ENCODE measurements at places on chromosomes 1 and 21.

- H3K27me3 ChIP-seq: no peaks in the 10 kb centered on the region
- H3K27ac ChIP-seq: no peak overlapping the region
- no peaks in the 10 kb centered on the region for H3K36me3 ChIP-seq
- no peak overlapping the region for H3K4me3 ChIP-seq
- H3K4me1 ChIP-seq: no peaks in the 10 kb centered on the region
- no peak for DNase-seq
Measured at GRCh38 chr1:44270686-44271628, 57.7 kb downstream of the DMAP1 start.

DNA sequence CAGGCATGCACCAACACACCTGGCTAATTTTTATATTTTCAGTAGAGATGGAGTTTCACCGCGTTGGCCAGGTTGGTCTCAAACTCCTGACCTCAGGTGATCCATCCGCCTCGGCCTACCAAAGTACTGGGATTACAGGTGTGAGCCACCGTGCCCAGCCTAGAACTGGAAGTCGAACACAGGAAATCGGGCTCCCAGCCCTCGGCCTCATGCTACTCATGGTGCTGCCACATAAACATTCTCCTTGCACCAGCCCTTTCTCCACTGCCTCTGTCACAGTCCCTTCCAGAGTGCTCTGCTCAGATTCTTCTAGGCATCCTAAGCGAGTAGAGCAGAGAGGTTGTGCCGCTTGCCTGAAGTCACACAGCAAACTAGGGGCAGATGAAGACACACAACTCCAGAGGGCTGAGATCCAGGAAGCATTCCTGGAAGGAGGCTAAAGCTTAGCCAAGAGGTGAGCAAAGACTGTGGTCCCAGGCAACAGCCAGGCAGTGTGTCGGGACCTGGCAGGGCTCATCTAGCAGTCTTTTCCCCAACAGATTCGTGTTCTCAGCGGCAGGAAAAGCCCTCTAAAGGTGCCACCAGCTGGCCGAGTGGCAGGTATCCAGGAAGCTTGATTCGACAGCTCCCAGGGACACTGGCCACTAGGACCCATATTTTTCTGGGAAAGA is 29.6 kb upstream of the NPPB start:
- H3K4me3 ChIP-seq: no peak overlapping the region
- peaks cover 27% of the 10 kb centered on the region for H3K4me1 ChIP-seq
- no peak overlapping the region for H3K27ac ChIP-seq
- H3K27me3 ChIP-seq: no peaks in the 10 kb centered on the region
- no peak for DNase-seq
- no peaks in the 10 kb centered on the region for H3K36me3 ChIP-seq

DNA sequence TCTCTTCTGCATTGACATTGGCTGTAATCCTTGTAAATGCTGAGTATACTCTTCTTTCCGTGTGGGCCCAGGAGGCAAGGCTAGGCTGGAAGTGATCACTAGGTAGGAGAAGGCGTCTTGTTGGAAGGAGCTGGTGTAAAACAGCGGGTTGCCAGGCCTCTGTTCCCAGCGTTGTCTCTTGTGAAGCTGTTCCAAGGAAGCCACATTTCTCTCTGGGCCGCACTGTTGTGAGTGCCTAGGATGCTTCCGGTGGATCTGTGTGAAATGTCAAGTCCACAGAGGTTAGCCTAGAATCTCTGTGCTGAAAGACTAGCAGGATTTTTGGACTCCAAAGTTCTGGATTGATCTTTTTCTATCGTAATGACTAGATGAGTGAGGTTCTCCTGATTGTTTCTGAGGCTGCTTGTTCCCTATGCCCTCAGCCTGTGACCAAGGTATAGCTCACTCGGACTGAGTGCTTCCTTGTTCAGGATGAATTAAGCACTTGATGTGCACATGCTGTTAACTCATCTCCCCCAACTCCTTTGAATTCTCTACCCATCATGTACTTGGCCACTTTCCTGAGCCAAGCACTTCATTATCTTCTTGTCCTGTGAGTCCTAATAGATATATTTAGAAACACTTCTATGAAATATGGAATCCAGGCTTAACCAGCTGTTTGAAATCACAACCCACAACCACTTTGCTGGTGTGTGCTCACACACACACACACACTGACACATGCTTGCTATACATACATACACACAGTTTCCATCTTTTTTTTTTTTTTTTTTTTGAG is 63.3 kb downstream of the PBX1 start:
- H3K4me3 ChIP-seq: no peak overlapping the region
- peaks cover 8% of the 10 kb centered on the region for H3K36me3 ChIP-seq
- peaks cover 53% of the 10 kb centered on the region for H3K4me1 ChIP-seq
- H3K27ac ChIP-seq: peak overlapping the region; percentile 80
- DNase-seq: peak; percentile 43

DNA sequence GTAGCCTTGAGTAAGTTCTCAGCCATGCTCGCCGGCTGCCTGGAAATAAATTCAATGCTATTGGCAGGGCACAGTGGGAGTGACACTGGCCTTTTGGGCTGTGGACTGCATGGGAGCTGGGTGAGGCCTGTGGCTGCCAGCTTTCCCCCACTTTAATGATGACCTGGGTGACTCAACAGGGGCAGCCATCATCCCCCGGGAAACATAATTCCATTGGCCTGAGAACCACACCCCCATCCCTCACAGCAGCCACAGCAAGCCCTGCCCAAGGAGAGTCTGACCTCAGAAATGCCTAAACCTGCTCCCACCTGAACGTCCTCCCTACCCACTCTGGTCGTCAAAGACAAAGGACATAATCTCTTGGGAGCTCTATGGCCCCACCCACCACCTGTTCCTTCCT is 384.0 kb downstream of the LTN1 start:
- H3K36me3 ChIP-seq: no peaks in the 10 kb centered on the region
- no peak overlapping the region for H3K27ac ChIP-seq
- DNase-seq: no peak

DNA sequence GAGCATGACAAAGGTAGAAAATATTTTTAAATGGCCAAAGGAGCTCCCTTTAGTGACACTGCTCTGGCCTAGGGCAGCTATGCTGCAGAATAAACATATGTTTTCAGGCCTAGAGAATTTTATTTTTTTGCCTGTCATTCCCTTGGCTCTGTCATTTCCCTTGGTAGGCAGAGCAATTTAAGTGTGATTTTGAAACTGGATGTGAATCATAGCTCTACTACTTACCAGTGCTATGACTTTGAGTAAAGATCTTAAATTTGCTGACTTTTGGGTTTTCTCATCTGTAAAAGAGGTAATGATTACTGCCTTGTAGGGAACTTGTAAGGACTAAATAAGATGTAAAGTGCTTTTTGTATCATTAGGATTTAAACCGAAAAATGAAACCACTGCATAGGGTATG is 189.0 kb upstream of the ZRANB2 start:
- H3K27ac ChIP-seq: no peak overlapping the region
- H3K27me3 ChIP-seq: no peaks in the 10 kb centered on the region
- H3K36me3 ChIP-seq: no peaks in the 10 kb centered on the region
- no peak overlapping the region for H3K4me3 ChIP-seq
- no peak for DNase-seq

DNA sequence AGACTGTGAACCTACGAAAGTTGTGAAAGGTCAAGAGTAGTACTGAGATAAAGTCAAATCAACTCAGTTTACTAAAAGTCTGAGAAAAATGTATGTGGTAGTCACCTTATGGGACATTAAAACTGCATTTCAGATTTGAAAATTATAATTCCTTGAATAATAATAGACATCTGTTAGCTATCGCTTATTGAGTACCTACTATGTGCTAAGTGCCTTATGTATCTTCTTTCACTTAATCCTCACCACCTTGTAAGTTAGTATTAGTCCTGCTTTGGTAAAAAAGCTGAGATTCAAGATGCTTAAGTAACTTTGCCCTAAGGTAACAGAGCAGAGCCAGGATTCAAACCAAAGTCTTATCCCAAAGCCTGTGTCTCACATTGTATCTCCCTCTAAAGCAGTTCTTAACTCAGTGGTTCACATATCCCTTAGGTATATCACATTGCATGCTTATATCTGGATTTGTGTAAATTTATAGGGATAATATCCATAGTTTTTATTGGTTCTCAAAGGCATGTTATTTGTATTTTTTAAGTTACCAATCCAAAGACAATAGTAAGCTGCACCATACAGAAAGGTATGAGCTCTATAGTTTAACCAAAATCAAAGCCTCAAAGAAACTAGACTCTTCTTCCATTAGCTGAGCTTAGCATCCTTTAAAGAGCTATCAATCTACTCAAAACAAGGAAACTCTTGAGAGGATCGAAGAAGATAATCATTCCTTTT is 865 bp downstream of the PIGC start:
- peaks cover 11% of the 10 kb centered on the region for H3K4me1 ChIP-seq
- no peak for DNase-seq

- H3K4me1 ChIP-seq: peaks cover 33% of the 10 kb centered on the region
- no peaks in the 10 kb centered on the region for H3K27me3 ChIP-seq
- H3K27ac ChIP-seq: no peak overlapping the region
- H3K4me3 ChIP-seq: no peak overlapping the region
- no peak for DNase-seq
Measured at GRCh38 chr1:89640440-89640839, 7.5 kb downstream of the LRRC8C start.

DNA sequence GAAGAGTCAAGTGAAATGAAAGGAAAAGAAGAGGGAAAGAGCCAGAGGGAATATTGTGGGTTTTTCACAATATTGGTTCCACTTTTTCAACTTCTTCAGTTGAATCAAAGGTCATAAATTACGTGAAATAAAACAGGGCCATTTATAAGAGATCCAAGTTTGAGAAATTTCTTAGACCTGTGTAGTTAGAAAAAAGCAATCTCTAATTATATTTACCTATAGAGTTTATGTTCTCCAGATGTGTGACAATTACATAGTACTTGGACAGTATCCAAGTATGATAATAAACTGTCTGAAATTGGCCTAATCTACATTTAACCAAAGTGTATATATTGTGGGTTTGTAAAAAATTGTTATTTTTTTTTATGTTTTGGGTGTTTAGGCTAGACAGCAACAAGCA is 14.4 kb downstream of the DR1 start:
- DNase-seq: no peak
- H3K27ac ChIP-seq: no peak overlapping the region
- no peaks in the 10 kb centered on the region for H3K27me3 ChIP-seq
- no peaks in the 10 kb centered on the region for H3K4me1 ChIP-seq
- H3K4me3 ChIP-seq: no peak overlapping the region

DNA sequence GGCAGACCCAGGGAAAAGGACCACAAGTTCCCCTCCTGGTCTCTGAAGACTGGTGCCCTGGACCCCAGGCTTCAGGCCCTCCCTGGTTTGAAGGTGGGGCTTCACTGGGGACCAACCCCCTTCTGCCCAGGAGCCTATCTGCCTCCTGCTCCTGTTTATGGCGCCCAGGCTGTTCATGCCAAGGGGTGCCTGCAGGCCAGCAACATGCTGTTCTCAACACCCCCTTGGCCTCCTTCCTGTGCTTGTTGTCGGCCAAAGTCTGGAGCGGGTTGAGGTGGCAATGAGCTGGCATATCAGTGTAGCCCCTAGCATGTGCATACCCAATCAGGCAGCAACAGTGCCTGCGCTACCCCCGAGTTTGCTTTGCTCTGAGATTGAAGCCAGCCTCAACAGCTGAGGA is 46.3 kb downstream of the ATP6V1G3 start:
- H3K4me1 ChIP-seq: peaks cover 3% of the 10 kb centered on the region
- no peaks in the 10 kb centered on the region for H3K36me3 ChIP-seq
- no peak for DNase-seq
- H3K27ac ChIP-seq: no peak overlapping the region
- H3K27me3 ChIP-seq: no peaks in the 10 kb centered on the region
- no peak overlapping the region for H3K4me3 ChIP-seq

DNA sequence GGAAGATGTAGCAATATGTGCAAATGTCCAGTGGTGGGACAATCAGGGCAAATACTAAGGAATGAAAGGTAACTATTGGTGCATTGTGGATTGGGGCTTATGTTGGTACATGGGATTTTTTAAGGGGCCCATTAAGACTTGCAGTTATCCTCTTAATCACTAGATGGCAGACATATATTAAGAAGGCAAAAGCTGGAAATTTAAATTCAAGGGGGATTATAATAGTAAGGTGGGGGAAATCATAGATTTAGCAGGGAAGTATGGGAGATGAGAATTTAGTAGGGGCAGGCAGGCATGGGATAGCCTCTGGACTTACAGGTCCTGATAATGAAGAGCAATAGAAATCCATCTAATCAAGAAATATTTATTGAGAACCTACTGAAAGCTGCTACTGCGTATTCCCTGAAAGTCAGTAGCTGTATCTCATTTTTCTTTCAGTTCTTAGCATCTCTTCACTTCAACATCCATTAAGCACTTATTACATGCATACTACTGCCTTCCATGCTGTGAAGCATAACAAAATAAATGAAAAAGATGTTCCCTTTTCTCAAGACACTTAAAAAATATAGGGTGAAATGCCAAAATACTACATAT is 251.8 kb downstream of the CRB1 start:
- H3K27me3 ChIP-seq: no peaks in the 10 kb centered on the region
- no peak overlapping the region for H3K27ac ChIP-seq
- no peaks in the 10 kb centered on the region for H3K4me1 ChIP-seq
- no peak overlapping the region for H3K4me3 ChIP-seq
- no peak for DNase-seq

- DNase-seq: no peak
- H3K4me1 ChIP-seq: peaks cover 16% of the 10 kb centered on the region
- no peaks in the 10 kb centered on the region for H3K27me3 ChIP-seq
- H3K4me3 ChIP-seq: no peak overlapping the region
Measured at GRCh38 chr1:230176326-230176725, 109.3 kb downstream of the GALNT2 start.

- peak overlapping the region; percentile 88 for H3K27ac ChIP-seq
- H3K4me3 ChIP-seq: no peak overlapping the region
- H3K27me3 ChIP-seq: no peaks in the 10 kb centered on the region
- H3K4me1 ChIP-seq: peaks cover 29% of the 10 kb centered on the region
- no peaks in the 10 kb centered on the region for H3K36me3 ChIP-seq
- peak; percentile 39 for DNase-seq
Measured at GRCh38 chr1:115184260-115184950, 95.1 kb upstream of the TSPAN2 start.

DNA sequence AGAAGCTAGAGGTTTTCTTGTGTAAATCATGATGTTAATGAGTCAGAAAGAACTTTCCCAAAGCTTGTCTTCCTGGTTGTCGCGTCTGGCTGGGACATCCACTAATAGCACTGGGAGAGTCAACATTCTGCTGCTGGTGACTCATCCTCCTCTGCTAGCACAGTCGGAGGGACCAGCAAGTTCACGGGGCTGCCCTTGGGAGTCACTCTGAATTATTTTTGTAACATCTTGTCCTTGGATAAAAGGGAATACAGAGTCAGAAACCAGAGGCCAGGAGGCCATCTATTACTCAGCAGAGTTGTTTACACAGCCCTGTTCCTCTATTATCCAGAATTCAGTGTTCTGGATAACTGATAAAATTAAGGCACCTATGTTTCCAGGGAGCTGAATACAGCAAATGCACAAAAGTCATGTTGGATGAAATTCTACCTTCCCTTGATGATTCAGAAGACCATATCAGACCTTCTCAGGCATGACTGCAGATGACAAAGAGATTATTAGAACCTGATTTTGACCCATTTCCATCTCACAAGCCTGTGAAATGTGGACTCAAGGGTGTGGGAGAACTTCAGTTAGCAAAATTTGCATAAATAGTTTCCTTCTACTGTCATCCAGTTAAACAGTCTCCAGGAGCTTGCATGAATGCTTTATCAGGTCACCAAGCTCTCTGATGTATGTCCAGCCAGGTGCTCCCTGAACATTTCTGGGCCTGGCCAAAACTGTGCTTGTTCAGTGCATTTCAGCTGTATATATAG is 68.1 kb downstream of the JAK1 start:
- DNase-seq: peak; percentile 87
- H3K4me1 ChIP-seq: peaks cover 70% of the 10 kb centered on the region
- H3K27me3 ChIP-seq: no peaks in the 10 kb centered on the region
- no peaks in the 10 kb centered on the region for H3K36me3 ChIP-seq

Measured in heart left ventricle (tissue), 16 donors.